ENCODE measurements at places on chromosomes 7 and 10.

- DNase-seq = no peak
These were observed 34.1 kb downstream of the PTPRE start for GRCh38 chr10:127940866-127941640.

- DNase-seq = no peak
These were observed 148.0 kb downstream of the MAPK8 start for GRCh38 chr10:48454302-48455054.

- DNase-seq = no peak
These were observed 43.5 kb upstream of the SLC35G1 start for GRCh38 chr10:93850031-93851015.

DNA sequence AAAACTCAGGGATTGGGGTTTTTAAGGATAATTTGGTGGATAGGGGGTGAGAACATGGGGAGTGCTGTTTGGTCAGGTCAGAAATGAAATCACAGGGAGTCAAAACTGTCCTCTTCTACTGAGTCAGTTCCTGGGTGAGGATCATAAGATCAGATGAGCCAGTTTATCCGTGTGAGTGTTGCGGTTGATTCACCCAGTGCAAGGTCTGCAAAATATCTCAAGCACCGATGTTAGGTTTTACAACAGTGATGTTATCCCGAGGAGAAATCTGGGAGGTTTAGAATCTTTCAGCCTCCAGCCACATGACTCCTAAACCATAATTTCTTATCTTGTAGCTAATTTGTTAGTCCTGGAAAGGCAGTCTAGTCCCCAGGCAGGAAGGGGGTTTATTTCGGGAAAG lies 31.7 kb upstream of the AGR2 start:
- DNase-seq = no peak

DNA sequence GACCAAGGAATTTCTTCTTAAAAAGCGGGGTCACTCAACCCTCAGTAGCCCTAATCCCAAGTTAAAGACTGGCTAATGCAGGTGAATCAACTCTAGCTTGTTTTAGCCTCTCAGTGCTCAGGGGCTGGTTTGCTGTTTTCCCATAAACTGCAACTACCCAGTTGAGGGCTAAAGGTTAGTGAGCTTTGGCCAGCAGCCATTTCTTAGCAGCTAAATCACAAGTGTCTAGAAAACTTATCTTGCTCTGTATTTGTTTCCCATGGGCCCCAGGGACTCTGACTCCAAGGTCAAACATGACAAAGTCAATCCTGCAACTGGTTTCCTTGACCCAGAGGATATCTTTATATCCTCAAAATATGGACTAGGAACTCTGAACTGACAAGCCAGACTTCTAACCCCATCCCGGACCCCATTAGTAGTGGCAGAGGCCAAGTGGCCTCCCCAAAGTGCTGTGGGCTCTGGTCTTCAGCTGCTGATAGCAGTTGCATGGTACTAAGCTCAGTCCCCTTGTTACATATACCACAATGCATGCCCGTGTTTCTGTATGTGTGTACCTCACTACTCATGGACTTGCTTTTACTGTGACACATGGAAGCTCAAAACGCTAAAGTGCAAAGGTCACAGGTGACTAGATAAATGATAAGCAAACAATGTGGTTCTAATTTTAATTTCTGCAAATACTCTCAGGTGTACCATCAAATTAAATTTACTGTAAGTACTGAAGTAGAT lies 793.0 kb upstream of the IGFBP3 start:
- DNase-seq = no peak

GRCh38 chr10:75024971-75025523 lies 86.4 kb upstream of the SAMD8 start:
- DNase-seq = no peak

GRCh38 chr7:6691609-6692106 lies 15.1 kb downstream of the ZNF12 start:
- DNase-seq = no peak

- DNase-seq = no peak
These were observed 155.7 kb upstream of the FGFR2 start for GRCh38 chr10:121753726-121754476.

- DNase-seq = no peak
These were observed 347.1 kb upstream of the NRP1 start for GRCh38 chr10:33681595-33681994.

DNA sequence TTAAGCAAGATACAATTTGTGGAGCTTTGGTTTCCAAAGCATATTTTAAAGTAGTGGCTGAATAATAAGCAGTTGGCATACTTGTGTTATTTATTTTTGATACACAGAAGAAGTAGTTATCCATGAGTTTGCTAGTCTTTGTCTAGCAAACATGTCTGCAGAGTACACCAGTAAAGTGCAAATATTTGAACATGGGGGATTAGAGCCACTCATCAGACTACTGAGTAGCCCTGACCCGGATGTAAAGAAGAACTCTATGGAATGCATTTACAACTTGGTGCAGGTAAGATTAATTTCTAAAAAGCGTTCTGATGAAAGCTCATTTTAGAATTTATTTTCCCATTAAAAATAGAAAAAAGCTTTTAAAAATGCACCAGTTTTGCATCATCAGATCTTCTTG lies 31.4 kb downstream of the ARMC3 start:
- peak; percentile 32 for DNase-seq

DNA sequence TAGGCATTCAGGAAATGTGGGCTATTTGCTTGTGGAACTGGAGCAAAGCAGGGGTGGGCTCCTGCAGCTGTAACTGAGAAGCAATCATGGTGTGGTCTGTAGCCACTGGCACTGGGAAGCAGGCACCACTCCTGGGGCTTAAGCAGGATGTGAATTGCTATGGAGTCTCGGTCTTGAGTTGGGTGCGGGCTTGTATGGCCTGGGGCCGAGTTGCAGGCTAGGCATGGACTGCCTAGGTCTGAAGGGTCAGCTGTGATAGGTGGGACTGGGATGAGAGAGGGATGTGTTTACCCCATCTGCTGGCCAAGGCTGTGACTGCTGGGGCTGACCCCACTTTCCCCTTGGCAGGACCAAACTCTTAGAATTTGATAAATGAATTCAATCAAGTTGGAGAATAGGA lies 43.0 kb downstream of the ADCY1 start:
- no peak for DNase-seq

- peak; percentile 43 for DNase-seq
These were observed 64.4 kb upstream of the AHR start for GRCh38 chr7:17234030-17234397.

DNA sequence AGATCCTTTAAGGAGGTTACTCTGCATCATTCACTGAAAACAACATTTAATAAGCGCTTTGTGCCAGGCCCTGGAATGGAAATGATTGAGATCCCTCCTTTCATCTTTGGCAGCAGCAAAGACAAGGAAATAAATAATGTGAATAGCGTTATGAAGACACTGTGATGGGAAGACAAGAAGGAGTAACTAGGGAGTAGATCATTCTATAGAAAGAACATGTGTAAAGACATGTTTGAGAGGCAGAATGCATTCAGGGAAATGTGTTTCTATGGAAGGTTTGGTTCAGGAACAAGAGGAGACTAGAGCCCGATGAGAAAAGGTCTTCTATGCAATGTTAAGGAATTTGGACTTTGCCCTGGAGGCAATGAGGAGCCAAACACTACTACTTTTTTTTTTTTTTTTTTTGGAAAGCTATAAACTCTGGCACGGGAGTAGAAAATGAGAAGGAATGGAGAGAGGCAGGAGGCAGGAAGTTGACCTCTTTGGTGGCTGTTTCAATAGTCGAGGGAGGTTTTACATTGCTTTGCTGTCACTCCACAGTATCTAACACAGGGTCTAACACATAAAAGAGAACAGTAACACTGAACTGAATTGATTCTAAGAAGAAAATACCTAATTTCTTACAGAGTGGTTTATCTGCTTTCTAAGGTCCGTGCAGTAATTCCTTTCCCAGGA lies 44.9 kb downstream of the SMURF1 start:
- DNase-seq = no peak

DNA sequence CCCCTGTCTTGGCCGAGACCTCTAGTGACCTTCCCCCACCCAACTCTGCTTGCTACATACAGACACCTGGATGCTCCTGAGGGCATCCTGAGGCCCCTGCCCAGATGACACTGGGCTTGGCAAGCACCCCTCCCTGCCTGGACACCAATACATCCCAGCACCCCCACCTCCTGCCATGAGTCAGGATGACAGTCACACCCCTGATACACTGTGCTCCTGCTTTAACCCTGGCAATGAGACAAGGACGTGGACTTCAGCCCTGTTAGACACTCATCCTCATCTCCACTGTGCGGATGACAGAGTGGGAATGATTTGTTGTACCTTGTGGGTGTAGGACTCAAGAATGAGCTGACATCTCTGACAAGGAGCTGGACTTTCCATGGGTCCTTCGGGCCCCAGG lies 186.3 kb upstream of the ADCY1 start:
- DNase-seq = no peak

- DNase-seq = no peak
These were observed 4.5 kb downstream of the LYZL2 start for GRCh38 chr10:30625080-30625479.

DNA sequence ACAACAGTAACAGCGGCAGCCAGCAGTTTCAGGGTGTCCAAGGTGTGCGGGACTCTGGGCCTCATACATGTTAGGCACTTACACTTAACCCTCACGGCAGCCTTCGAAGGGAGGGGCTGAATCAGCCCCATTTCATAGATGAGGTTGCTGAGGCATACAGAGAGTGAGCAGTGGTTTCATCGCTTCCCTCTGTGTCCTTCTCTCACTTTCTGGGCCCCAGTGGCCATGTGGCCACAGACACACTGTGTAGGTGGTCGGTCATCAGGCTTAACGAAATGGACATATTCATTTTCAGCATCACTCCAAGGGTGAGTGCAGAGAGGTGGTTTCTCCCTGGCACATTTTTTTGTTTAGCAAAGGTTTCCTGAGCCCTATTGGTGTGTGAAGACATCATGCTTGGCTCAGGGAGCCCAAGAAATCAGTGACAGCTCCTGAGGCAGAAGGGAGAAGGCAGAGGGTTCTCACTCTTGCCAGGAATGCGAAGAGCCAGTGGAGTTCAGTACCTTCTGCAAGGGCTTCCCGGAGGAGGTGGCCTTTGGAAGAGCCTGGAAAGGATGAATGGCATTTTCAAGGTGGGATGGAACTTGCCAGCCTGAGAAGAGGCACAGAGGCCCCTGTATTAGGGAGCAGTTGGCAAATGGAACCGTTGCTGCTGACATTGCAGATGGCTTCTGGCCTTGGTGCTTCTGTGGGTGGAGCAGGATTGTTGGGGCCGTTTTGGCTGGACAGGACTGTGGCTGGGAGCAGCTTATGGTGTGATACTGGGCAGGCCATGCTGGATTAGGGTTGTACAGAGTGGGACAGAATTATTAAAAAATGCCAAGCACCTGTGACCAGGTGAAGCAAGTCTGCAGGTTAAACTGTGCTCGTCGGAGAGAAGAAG lies 61.7 kb upstream of the PPIF start:
- no peak for DNase-seq

GRCh38 chr7:47454974-47455871 lies 126.7 kb downstream of the TNS3 start:
- DNase-seq = no peak

DNA sequence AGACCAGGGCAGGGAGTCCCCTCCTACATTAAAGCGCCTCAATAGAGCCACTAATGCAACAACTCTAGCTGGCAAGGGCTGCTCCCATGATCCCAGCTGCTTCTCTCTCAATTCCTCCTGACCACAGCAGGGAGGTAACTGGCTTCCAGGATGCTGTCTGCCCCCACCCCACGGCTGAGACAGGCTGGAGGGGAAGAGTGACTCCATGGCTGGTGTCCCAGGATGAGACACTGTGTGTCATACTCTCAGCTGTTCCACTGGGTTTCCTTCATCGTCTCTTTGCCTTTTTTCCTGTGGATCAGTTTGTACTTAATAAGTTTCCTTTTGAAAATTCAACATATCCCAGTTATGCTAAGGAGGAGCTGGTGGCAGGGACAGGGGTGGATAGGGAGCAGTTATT lies 27.7 kb upstream of the MYH16 start:
- no peak for DNase-seq
